Stimulated activated CD4-positive, alpha-beta T cell treated with anti-CD3 and anti-CD28 coated beads, Interleukin-4, amount 100 ng/mL, for 1 hour (primary cell): ENCODE measurements at places on chromosomes 3 and 15.

DNA sequence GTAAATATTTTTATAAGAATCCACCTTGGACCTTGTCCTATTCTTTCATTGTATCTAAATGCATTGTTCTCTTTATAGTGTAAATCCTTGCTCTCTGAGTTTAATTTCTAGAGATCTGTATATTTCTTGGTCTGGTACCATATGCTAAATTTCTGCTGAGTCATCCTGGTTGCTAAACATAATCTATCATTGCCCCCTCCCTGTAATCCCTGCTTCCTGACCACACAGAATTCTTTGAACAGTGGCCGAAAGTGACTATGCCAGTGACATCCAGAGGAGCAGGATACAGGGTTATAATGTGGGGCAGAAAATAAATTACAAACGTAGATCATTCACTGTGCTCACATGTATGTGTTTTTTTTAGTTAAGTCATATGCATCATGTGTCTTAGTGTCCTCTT is 143.1 kb downstream of the DIPK2A start:
- DNase-seq: no peak

- DNase-seq: no peak
These were observed 341.5 kb downstream of the ROBO2 start for GRCh38 chr3:77381431-77381830.

DNA sequence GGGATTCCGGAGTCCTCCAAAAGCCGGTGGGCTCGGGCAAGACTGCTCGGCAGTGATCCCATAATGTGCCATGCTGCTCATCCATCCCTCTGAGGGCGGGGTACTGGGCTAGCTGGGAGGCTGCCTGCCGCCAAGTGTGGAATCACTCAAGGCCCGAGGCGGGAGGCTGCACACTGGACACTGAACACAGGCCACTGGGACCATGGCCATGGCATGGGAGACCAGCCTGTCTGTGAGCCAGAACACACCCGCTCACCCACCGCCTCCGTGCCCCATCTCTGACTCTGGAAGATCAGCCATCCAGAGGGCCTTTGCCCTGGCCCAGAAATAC is 1.4 kb downstream of the C3orf22 start:
- DNase-seq: no peak

- no peak for DNase-seq
These were observed 18.4 kb downstream of the ZNF860 start for GRCh38 chr3:31999907-32000439.

DNA sequence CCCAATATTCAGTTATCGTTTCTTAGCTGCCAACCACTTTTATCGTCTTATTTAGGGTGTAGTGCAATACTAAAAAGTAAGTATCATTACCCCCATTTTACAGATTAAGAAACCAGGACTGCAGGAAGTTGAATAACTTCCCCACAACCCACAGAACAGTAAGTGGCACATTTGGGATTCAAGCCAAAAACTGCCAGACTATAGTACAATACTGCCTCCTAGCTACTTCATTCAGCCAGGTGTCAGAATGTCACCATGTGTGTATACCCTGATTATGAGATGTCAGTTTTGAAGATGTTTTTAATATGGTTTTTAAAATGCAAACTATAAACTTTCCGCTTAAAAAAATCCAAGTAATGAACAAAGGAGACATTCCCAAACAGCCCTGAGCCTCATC is 74.2 kb upstream of the PROK2 start:
- no peak for DNase-seq

- DNase-seq: no peak
These were observed 81.4 kb downstream of the PGPEP1L start for GRCh38 chr15:98926236-98926635.

DNA sequence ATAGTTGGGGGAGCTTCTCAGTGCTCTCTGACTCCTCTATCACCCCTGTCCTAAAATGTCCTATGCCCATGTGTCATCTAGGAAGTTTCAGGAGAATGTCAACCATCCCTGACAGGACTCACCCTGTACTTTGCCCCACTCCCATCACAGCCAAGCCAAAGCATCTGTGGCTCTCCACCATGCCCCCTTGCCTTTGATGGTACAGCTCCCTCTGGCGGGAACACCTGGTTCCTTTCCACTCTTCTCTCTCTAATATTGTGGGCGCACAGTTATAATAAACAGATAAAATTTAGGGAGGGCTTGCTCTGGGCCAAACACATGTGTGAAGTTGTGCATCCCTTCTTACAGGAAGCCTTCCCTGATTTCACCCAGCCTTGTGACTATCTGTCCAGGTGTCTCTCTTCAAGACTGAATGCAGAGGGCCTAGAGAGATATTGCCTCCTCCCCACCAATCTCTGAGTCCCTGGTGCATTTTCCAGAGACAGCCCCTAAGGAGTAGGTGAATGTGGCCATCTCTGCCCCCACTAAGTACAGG is 62.8 kb downstream of the ISG20 start:
- peak; percentile 13 for DNase-seq

DNA sequence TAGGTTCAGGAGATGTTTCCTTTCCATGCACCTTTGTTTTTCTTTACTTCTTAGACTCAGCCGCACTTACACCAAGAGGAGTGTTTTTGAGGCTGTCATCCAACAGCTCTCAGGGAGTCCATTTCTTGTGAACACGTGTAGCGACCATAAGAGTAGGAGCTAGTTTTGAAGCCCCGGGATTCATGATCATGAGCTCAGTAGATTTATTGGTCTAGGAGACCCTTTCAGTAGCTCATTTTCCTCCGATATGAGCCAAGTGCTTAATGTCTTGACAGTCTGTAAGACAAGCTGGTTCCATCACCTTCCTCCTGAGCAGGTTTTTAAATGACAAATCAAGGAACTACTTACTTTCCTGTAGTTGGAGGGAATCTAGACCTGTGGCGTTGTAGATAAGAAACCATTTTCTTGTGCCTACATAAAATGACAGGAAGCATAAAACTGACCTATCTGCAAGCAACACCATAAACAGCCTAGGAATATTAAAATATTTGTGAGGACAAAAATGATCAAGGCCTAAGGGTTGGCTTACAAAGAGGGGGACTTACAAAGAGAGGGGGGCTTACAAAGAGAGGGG is 172.6 kb upstream of the BHLHE40 start:
- DNase-seq: no peak

- no peak for DNase-seq
These were observed 32.8 kb upstream of the STRIT1 start for GRCh38 chr3:155326244-155326643.

- no peak for DNase-seq
These were observed 284.4 kb downstream of the RBMS3 start for GRCh38 chr3:29565236-29565635.

DNA sequence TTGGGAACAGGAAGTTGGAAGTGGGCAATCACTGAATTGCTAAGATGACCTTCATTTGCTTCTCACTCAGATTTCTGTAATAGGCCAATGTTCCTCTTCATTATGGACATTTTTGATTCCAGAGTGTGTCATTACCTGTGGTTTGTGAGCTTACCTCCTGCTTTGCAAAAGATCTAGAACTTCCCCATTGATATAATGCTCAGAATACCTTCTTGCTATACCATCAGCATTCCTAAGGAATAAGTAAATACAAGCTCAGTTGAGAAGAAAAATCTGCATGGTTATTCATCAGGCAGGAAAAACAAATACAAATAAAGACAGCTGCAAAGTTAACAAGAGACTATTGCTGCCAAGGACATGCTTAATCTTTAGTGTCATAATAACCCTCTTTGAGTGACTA is 5.6 kb upstream of the RPL14 start:
- DNase-seq: no peak

DNA sequence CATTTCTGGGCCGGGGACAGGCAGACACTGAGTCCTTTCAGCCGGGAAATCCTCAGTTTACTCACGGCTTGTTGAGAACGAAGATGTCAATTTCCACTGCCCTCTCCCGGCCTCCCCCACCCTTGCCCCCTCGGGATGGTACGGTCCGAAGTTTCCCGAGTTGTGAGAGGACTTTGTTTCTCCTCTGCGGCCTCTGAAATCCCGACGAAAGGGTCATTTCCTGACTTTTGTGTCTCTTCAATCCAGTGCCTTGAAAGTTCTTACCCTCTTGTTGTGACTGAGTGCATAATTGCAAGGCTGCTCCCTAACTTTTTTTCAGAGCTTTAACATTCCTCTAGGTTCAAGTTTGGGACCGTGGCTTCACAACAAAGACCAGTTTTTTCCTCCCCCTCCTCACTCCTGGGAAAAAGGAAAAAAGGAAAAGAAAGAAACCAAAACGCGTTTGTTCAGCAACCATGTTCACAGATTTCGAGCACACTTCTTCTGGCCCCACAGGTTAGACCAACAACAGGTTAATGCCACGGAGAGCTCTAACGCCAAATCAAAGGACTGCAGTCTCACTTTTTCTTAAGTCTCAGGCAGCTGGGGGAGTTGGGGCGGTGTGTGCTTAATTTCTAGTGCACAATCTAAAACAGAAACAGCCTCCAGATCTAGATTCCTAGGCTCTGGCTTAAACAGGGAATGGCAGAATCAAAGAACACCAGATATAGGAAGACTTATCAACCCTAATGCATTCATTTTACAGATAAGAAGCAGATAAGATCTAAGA is 138.9 kb downstream of the TMCO5A start:
- DNase-seq: no peak

- no peak for DNase-seq
These were observed 137.3 kb upstream of the TSPAN3 start for GRCh38 chr15:77208241-77208640.

DNA sequence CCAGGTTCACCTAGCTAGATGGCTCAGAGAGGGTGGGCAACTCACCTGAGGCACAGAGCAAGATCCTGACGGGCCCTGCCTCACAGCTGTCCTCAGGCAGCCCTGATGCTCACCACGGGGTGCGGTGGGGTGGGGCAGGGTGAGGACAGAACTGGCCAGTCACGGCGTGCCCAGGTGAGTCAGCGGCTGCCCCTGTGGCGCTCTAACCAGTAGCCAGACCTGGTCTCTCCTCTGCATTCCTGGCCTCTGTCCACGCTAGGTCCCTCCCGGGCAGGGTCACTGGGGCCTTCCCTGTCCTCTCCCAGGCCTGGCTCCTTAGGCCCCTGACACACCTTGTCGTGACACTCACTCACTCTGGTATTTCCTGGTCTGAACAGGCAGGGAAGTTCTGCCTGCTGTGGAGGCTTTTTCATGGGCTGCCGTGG is 901 bp downstream of the ALS2CL start:
- DNase-seq: no peak

DNA sequence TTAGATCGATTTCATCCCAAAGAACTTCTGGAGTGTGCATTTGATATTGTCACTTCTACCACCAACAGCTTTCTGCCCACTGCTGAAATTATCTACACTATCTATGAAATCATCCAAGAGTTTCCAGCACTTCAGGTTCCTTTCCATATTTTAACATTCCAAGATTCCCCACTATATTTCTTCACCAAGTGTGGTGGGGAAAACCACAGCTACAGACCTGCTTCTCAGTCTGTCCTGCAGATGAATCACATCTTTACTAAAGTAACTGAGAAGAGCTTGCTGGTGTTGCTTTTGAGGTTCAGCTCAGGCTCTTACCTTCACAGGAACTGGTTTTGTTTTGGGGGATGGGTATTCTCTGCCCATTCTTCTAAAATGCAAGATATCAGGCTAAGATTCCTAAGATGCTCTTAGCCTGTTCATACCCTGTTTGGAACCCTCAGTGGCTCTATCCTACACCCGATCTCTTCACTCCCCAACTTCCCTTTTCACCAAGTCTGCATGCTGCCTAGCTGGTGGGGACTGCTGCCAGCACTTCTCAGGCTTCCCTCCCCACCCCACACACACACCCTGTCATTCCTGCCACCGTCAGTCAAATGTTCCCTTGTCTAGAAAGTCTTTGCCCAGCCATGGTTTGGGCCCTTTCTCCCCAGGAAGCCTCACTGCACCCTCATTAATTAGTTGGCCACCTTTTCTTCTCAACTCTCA is 30.8 kb downstream of the SRP14 start:
- no peak for DNase-seq

GRCh38 chr15:59039225-59039624 is 51.8 kb downstream of the RNF111 start:
- no peak for DNase-seq

DNA sequence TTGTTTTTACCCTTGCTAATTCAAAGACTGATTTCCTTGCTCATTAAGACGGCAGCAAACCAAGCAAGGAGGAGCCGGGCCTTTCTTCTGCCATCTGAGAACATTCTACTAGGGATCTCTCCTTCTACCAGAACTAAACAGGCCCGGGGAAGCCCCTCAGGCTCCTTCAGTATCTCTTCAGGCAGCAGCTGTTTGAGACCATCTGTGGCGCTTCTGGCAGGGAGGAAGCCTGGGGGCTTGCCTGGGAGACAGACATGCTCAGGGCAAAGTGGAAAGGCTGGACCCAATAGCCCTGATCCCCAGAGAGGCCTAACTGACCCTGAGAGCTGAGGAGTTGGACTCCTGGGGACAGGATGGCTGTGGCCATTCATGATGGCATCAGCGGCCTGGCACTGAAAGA is 67.9 kb downstream of the FEM1B start:
- DNase-seq: no peak

- DNase-seq: no peak
These were observed 41.7 kb upstream of the ADAMTS17 start for GRCh38 chr15:100383302-100384107.

GRCh38 chr15:98966091-98966787 is 41.4 kb downstream of the PGPEP1L start:
- no peak for DNase-seq

DNA sequence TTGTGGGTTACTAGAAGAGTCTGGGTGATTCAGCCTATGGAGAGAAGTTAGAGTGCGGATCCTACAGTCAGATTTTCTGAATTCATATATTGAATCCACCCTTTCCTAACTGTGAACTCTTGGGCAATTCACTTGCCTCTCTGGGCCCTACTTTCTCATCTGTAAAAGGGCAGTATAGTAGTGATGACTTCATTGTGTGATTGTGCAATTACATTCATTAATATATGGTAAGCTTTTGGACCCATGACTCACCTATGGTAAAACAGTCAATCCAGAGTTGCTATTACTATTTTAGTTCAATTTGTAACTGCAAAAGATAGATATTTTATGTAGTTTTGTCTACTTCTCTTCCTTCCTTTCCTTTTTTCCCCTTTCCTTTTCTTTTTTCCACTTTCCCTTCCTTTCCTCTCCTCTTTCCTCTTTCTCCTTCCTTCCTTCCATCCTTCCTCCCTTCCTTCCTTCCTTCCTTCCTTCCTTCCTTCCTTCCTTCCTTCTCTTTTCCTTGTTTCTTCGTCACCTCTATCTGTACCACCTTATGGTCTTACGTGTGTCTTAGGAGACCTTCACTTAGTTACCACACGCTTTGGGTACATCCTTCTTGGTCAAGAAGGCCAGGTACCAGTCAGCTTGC is 37.0 kb downstream of the GMNC start:
- DNase-seq: no peak

GRCh38 chr3:83683937-83684598 is 1274.7 kb upstream of the CADM2 start:
- DNase-seq: no peak

- DNase-seq: no peak
These were observed 13.1 kb downstream of the PLXNA1 start for GRCh38 chr3:126995926-126996512.
